Karpas-422 (cell line): ENCODE measurements at places on chromosomes 4 and X.

DNA sequence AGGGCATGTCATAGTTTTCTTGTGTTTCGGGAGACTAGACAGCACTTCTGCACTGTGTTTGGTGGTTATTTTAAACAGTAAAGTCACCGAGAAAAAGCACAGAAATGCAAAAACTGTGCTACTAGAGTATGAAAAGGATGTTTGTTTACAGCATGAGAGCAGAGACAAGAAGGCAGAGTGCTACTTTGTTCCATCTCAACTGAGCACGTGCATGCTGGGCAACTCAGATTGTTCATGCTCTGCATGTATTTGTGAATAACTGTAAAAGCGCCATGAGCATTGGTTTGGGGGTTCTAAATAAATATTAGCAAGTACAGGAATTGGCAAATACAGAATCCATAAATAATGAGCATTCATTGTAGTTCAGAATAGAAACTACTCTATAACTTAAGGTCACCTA lies 7.4 kb downstream of the EVC start:
- no peak for DNase-seq

- no peak for DNase-seq
These were observed 175.8 kb downstream of the GC start for GRCh38 chr4:71607780-71608677.

DNA sequence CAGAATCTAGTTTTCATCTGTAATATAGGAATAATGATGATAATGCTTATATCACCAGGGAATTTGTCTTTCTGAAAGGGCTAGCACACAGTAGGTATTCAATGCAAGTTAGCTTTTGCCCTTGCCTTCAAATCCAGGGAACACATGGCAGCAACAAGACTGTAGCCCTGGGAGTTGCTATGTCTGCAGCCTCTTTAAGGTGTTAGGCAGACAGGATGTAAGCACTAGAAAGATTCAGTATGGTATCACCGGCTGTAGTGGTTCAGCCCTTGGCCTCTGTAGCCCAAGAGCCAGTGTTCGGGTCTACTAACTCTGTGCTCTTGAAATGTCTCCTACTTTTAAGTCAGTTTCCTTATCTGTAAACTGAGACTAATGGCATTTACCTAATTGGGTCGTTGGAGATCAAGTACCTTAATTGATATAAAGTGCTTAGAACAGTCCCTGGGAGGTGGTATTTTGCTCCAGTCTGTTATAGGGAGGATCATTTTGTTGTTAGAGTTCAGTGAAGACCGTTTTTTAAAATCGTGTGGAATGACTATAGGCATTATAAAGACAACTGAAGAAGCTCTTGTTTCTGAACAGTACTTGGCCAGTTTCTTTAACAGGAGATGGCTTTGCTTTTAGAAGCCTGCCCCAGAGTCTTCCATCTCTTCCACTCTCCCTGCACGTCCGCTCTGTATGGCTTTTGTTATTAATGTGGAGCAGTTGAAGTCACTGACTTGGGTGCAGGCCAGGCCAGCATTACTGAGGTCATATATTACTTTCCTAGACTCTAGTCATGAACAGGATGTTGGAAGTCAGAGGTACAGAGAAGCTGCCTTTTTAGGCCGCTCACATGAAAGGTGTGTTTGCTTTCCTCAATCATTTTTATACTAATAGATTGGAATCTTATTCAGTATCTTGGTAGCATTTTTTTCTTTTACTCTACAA lies 44.8 kb downstream of the GAB1 start:
- DNase-seq: no peak

DNA sequence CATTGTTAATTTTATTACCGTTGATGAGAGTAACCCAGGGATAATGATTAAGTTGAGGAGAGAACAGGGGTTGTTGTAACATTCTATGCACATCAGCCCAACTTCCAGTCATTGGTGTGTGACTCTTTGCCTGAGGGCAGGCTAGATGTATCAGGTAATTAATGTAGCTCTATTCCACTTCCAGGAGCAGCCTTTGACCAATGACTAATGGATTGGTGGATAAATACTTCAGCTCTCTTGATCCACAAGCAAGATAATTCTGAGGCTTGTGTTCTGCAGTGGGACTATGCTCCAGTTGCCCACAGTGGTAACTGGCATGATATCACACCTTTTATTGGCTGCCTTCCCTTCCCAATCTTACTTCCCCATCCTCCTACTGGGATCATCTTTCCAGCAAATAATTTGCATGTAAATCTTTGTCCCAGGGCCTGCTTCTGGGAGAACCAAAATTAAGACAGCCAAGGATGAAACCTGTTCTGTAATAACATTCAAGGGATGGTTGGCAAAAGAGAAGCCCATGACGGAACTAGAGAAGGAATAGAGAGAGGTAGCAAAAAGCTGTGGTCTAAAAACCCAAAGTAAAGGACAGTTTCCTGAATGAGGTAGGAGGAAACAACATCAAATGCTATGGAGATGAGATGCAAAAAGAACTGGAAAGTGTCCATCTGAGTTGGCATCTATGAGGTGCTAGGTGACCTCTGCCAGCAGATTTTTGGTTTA lies 241.4 kb upstream of the RPS6KA3 start:
- DNase-seq: no peak

GRCh38 chr4:76892601-76893000 lies 5.3 kb downstream of the SOWAHB start:
- no peak for DNase-seq

DNA sequence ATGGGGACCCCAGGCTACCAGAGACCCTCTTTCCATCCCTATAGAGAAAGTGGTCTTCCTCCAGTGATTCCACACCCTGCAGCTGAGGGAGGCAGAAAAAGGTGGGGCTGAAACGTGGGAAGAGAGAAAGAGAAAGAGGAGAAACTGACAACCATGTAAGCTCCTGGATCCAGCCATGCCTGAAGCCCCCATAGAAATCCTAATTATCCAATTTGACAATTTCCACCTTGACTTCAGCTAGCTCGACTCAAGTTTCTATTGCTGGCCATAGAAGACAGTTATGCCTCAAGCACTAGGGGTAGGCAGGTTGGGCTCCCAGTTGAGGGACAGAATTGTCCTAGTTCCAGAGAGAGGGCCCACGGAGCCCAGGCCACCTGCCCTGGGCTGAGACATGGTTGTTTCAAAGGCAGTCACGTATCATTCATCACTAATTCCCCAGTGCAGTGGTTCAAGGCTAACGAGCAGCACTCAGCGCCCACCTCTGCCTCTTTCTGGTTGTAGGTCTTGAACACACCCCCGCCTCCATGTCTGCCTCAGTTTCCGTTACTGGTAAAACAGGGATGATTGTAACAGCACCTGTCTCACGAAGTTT lies 39.8 kb upstream of the ASMTL start:
- no peak for DNase-seq

GRCh38 chrX:2427147-2427546 lies 73.6 kb downstream of the DHRSX start:
- DNase-seq: no peak

DNA sequence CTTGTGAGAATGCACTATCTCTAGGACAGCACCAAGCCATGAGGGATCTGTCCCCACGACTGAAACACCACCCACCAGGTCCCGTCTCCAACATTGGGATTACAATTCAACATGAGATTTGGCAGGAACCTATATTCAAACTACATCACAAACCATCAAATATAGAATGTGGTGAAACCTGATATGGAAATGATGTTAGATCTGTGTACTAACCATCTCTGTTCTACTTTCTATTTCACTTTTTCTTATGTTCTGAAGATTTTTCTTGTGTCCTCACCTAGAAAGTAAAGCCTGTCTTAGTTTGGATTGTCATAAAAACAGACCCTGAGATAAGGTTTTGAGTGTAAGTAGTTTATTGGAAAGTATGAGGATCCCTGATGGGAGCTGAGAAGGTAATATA lies 37.8 kb upstream of the TACR3 start:
- no peak for DNase-seq

- DNase-seq: peak; percentile 90
These were observed at the start of gene UFSP2 for GRCh38 chr4:185425647-185426352. Gene UFSP2 (minus strand): TSS chr4:185425964. CDS start chr4:185425868, 96 bp downstream.
